ENCODE measurements at places on chromosomes 5 and 9.

DNA sequence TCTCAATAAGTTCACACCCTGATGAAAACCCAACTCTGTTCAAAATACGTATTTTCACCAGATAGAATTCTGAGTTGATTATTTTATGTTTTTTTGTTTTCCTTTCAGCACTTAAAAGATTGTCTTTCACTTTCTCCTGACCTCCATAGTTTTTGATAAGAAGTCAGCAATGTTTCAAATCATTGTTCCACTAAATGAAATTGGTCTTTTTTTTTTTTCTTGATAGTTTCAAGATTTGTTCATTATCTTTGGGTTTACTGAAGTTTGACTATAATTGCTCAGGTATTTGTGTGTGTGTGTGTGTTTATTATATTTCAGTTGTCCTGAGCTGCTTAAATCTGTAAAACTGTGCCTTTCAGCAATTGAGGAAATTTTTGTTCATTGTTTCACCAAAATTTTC lies 498.7 kb downstream of the TLE1 start:
- DNase-seq = no peak

DNA sequence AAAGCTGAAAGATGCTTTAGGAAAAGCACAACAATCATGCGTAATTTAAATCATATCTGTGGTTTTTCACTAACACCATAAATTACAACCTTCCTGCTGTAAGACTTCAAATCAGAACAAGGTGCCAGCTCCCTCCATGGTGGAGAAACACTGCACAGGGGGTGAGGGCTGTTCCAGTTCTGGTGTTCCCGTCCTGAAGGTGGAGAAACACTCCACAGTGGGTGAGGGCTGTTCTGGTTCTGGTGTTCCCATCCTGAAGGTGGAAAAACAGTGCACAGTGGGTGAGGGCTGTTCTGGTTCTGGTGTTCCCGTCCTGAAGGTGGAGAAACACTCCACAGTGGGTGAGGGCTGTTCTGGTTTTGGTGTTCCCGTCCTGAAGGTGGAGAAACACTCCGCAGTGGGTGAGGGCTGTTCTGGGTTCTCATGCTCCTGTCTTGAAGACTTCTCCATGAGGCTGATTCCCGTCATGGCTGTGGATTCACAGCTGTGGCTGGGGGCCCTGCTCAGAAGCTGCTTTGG lies 12.9 kb downstream of the PLEKHG4B start:
- no peak for DNase-seq

GRCh38 chr9:107982001-107982400 lies 492.4 kb upstream of the KLF4 start:
- peak; percentile 45 for DNase-seq

GRCh38 chr9:135290086-135290485 lies 189.5 kb upstream of the PPP1R26 start:
- DNase-seq = no peak

DNA sequence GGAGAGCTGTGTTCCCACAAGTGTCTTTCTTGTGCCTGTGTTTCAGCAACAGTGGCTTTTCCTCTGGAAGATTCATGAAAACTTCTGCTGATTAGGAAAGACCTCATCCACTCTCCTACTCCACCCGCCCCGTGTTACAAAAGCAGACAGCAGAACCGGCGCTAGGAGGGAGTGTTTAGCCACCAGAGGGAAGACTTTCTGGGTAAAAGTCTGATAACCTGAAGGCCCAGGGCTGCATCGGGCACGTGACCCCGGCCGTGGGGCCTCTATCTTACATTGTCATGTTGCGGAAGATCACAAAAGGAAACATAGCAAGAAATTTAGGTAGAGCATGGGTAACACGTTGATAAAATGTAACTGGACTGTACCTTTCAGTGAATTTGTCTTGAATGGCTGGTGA lies 32.0 kb upstream of the DMRT2 start:
- DNase-seq = peak; percentile 6

DNA sequence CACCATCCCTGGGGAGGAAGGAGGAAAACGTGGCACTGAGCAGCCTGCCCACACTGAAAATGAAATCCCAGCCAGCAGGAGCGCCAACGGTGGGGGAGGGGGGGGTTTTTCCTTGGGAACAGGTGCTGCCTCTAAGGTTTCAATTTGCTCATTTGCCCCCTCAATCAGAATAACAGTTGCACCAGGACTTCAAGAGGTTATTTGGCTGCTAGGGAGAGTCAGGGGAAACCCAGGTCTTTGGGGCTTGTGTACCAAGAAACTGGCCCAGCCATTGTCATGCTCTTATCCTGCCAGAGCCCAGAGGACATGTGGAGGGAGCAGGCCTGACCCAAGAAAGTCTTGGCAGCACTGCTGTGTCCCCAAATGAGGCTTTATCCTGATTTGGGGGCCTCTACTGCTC lies 66.5 kb downstream of the NDFIP1 start:
- DNase-seq = no peak

DNA sequence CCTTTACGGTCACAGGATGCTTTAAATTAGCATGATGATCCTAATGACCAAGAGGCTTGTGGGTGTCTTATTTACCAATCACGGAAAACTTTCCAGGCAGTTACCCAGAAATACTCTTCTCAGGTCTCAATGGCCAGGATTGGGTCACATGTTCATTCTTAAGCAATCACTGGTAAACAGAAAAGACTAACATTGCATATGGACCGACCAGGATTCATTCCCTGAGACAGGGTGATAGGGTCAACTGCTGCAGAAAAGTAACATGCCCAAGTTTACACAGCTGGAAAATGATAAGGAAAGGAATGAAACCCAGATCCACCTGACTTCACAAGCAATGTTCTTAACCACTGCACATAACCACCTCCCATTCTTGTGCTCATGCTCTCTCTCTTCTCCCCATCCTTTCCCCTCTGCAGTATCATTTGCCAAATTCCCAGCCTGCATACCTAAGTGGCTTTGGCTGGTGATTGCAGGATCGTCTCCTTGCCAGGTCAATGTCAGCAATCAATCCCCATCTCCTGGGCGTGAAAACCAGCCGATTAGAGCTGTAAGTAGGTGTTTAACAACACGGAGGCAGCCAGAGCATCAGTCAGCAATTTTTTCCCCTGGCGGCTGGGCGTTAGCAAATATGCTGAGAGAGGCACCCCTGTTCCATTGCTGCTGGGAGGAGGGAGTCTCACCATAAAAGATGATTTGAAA lies 219.4 kb downstream of the NMUR2 start:
- DNase-seq = no peak

- DNase-seq = no peak
These were observed 34.2 kb upstream of the TESK1 start for GRCh38 chr9:35570709-35571504.

GRCh38 chr5:103016167-103016566 lies 103.8 kb downstream of the GIN1 start:
- no peak for DNase-seq

DNA sequence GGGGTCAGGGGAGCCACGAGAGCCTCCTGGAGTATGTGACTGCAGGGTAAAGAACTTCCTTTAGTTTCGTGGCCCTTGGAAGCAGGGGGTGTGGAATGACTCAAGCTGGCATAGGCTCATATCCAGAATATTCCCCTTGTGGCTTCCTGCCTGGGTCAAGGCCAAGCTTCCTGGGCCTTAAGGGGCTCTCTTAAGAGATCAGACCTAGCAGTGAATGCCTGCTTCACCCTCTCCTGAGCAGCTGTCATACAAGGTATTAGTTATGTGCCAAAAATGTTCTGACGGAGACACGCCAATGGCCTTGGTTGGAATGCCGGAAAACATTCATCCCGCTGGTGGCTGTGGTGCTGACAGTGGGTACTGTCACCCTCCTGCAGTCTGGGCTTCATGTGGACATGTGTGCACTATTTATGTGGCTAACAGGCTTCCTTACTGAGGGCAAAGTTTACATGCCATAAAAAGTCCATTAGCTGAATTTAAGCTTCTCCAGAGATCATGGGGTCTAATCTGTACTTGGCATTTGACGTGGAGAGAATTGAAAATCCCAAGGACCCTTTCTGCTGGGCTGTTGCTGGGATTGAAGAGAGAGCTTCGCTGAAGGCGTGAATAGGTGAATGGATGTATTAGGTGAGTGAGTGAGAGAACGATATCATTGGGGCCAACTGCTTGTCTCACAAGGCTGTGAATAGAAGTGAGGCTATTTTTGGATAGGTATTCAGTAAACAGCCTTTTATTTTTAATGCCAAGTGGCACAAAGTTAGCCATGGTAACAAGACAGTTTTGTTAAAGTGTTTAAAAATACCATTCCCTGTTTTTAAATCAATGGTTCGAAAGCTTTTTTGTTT lies 156.8 kb downstream of the MACROH2A1 start:
- DNase-seq = peak; percentile 19

- no peak for DNase-seq
These were observed 107.7 kb downstream of the MTRR start for GRCh38 chr5:7976411-7977190.

DNA sequence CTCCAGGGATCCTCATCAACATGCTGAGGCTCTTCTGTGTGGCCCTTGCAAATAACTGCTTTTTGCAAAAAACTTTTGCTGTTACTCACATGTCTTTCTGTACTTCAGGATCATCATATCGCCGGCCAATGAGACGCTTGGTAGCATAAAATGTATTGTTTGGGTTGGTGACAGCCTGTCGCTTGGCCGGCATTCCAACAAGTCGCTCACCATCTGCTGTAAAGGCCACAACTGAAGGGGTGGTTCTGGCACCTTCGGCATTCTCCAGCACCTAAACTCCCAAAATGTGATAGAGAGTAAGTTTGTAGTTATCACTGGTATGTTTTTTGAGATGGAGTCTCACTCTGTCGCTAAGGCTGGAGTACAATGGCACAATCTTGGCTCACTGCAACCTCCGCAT lies 4.3 kb downstream of the HSPA9 start:
- no peak for DNase-seq

GRCh38 chr9:106626936-106627335 lies 236.0 kb upstream of the ZNF462 start:
- no peak for DNase-seq

DNA sequence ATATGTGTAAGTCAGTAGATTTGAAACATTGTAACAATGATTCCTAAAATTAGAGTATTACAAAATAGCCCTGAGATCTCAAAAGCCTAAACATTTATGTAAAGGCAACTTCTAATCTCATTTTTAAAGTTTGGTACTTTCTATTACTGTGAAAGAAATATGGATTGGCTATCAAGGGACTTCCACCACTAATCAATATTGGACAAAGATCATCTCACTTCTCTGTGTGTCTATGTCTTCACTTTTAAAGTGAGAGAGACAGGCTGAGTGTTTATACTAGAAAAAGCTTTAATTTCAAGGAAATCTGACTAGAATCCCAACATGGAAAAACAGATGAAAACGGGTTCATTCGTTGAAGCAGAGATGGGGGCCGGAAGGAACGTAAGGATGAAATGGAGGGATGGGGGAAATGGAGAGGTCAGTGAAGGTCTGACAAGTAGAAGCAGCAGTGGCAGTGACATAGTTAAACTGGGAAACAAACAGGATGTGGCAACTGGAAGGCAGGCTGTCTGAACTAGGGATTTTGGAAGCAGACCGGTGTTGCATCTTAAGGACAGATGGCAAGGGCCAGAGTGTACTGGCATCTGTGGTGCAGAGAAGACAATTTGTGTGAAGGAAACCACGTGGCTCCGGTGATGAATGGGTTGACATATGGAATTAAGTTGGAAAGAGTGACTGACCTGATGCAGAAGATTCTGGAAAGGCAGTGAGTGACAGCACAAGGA lies 60.8 kb downstream of the PDE4D start:
- DNase-seq = no peak

DNA sequence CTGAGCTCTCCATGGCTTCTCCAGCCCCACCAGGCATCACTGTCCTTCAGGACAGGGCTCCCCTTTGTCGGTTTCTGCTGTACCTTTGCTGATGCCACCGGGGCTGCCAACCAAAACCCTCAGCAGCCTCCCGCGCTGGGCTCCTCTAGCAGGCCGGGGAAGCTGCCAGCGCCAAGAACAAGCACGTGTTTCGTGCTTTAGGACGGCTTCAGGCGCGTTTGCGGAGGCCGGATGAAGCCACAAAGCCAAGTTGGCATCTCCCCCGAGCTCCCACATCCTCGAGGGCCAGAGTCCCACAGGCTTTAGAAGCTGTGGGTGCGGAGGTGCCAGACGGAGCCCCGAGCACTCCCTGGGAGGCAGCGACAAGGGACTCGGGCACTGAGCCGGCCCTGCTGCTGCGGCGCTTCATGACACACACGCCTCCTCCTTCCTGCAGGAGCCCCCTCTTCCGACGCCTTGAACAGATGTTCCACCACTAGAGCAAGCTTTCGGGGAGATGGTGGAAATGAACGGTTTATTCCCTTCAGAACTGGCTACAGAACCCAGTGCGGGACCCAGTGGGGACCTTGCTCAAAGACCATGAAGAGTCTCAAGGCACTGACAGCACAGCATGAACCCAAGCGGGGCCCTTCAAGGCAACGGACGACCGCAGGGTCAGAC lies 36.7 kb downstream of the SARDH start:
- no peak for DNase-seq

- DNase-seq = no peak
These were observed 142.8 kb upstream of the IRX2 start for GRCh38 chr5:2894316-2894715.

DNA sequence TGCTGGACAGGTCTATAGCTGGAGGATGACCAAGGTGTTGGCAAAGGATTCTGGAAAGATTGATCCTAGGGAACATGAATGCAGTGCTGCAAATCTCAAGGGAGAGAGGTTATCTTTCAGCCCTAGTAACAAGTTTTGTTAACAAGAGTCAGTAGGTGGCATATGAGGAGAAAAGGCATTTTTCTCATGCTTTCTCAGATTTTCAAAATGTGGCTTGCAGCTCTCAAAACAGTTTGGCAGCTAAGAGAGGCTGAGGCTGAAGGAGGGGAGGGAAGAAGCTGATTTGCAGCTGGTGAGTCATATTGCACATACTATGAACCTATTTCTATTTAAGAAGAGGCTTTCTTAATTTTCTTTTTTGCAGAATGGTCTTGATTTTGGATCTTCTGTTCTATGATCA lies 64.3 kb upstream of the PCA3 start:
- no peak for DNase-seq

GRCh38 chr5:157350939-157351801 lies 85.2 kb downstream of the CYFIP2 start:
- no peak for DNase-seq

GRCh38 chr5:109691996-109692395 lies 2.3 kb downstream of the MAN2A1 start:
- peak; percentile 28 for DNase-seq

GRCh38 chr5:131635684-131636572 lies 899 bp upstream of the RAPGEF6 start:
- DNase-seq = peak; percentile 48

- peak; percentile 32 for DNase-seq
These were observed 113.5 kb upstream of the PCA3 start for GRCh38 chr9:76650692-76651091.

DNA sequence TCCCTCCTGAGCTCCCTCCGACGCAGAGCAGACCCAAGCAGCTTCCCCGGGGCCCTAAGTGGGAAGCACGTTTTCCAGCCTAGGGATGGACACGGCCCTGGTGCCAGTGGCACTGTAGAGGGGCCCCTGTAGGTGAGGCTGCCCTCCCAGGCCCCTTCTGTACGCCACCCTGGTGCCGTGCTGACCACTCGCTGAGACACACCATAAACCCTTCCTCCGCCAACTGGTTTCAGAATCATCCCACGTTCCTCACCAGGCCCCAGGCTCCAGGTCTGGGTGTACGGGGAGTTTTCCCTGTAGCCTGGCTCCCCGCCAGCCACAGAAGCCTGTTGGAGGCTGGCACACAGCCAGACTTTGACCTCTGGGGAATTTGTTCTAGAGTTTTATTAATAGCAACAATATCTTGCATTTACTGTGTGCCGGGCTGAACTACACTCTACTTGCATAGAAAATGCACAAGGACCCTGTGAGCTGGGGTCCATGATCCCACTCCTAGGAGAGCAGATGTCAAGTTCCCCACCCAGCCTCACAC lies 18.2 kb upstream of the WDR38 start:
- DNase-seq = no peak

- DNase-seq = no peak
These were observed 650.1 kb upstream of the COX7C start for GRCh38 chr5:85967681-85968080.

GRCh38 chr5:159309689-159310433 lies 20.4 kb downstream of the IL12B start:
- no peak for DNase-seq
